AG20443 (cell line): ENCODE measurements at places on chromosomes 5 and 9.
A peak's percentile ranks its signal among the peaks of the same experiment; 100 is the strongest.

GRCh38 chr5:1208743-1209488, 7.5 kb downstream of the SLC6A19 start:
- DNase-seq = peak; percentile 76

DNA sequence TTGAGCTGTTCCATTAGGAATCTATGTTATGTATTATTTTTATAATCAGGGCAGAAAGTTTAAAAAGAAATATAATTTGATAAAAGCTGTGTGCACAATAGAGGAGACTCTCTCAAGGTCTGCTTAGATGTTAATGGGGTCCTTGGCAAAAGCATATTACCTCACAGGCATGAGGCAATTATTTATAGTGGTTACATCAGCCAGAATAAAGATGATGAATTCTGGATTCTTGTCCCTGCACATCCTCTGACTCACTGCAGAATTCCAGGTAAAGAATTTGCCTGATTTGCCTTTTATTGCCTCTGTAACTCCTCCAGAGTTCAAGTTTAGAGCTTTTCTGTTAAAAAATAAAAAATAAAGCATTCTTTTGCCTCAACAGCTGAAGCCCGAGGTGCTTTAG, 253.6 kb downstream of the MAST4 start:
- no peak for DNase-seq

DNA sequence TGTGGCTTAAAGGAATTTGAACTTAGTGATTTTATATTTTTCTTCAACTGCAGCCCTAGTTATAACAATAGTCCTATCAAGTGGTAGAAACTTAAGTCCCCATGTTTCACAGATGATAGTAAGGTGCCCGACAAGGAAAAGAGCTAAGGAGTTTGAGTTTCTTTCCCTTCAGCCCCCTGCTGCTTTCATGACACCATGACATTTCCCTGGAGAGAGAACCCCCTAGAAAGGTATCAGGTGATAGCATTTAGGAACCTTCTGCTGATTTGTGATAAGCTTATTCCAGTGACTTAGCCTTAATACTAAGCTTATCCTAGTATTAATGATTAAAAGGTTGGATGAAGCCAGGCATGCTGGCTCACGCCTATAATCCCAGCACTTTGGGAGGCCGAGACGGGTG, 623.8 kb upstream of the TYRP1 start:
- DNase-seq = no peak

- no peak for DNase-seq
Measured at GRCh38 chr5:180375291-180375690, 22.2 kb upstream of the GFPT2 start.

DNA sequence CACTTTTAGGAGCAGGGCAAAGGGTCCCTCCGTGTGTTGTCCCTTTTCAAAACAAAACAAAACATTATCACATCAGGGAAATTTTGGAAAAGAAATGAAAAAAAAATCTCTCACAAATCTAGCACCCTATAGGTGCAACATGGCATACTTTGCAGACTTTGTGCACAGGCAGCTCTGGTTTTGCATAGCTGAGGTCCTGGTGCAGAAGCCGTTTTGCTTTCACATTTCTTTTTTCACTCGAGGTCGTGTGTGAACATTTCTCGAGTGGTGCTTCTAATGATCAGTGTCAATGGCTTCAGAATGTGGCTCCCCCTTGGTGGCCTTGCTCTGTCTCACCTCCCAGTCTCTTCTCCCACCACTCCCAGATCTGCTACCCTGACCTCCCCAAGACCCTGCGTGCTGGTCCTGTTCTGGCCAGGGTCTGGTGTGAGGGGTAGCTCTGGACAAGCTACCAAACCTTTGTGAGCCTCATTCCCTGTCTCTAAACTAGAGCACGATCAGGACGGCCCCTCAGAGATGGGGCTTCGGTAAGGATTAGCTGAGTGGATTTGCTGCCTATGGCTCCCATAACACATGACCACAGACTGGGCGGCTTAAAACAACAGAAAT, 258.0 kb downstream of the NSG2 start:
- DNase-seq = peak; percentile 3

DNA sequence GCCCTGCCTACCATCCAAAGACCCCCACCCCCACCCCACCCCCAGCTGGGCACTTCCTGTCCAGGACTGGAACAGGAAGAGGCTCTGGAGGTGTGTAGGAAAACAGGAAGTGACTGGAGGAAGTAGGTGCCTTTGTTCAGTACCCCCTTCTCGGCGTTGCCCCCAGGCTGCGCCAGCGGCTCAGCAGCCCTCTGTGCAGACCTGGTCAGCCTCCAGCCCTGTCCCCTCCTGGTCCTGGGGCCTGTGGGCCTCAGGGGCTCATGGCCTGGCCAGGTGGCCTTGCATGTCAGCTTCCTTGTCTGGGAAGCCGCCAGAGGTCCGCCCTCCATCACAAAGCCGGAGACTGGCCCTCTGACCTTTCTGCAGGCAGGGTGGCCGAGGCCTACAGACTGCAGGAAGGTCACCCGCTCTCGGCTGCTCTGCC, 26.0 kb downstream of the FLT4 start:
- no peak for DNase-seq

DNA sequence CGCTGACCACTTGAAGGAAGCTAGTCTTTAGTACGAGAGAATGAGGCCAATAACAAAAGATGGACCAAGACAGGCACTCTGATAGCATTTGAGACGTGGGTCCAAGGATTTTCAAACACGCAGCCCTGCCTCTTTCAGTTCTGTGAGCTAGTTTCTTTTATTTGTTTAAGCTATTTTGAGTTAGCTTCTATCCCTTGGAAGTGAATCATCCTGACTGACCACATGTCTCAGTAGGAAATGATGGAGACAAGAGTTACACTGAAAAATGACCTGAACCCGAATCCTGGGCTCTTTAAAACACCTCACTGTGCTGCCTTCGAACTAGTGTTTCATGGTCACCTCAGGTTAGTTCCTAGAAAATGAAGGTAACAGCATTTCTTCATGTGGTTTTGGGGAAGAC, 9.9 kb downstream of the TEK start:
- peak; percentile 29 for DNase-seq

DNA sequence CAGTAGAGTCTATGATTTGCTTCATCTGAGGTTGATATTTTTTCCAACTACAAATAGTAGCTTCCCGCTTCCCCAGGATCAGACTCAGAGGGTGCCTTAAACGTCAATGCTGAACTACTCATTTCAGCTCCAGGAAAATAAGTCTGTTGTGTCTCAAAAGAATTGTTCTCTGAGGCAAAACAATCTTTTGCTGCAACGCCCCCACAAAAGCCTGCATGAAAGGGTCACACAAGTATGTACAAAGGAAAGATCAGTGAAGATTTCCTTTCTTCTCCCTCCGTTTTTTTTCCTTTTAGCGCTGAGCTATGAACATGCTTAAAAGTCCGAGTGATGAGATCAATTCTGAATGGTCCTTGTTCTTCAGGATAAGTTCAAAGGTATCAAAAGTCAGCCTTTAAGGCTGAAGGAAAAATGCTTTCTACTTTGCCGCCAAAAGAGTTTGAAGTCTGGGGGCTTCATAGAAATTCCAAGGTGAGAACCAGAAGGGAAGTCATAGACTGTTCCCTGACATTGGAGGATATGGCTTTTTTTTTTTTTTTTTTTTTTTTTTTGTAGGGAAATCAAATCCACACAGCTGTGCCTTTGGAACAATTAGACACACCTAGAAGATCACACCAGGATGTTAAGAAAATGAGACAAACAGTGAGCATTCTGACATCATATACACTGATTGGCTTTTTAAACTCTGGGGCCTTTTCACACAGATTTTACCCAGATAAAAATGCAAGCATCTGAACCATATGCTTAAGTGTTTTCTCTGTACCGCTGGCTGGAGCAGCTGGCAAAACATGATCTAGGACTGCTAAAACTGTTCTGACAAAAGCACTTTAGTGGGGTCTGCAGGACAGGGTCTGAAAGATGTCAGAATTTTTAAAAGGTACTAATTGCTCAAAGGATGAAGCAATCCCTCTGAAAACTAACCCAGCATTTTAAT, 329.3 kb downstream of the ENC1 start:
- DNase-seq = no peak

- DNase-seq = no peak
Measured at GRCh38 chr5:132295505-132296411, 1.6 kb downstream of the SLC22A4 start.

GRCh38 chr9:110619831-110620230, 40.3 kb upstream of the SVEP1 start:
- peak; percentile 40 for DNase-seq

DNA sequence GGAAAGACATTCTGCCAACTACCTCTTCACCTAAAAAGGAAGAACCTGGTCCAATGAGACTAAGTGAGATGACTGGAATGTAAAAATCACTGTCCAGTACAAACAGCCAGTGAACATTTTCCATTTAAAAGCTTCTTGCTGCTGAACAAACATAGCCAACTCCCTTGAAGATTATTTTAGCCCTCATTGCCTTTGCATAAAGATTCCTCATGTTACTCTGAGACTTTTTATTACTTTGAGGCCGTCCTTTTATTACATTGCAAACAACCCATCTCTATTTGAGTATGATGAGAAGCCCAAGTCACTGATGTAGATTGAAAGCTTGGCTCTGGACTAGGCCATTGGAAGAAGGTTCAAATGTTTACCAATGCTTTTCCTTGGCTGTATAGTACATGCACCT, 649.8 kb downstream of the CETN3 start:
- DNase-seq = no peak

GRCh38 chr5:137888863-137889759, at the start of gene PKD2L2:
Gene PKD2L2 (plus strand): TSS chr5:137889457. CDS start chr5:137889492, 35 bp downstream.
- peak; percentile 95 for DNase-seq

GRCh38 chr9:94800424-94801117, 74.1 kb downstream of the AOPEP start:
- DNase-seq = no peak

DNA sequence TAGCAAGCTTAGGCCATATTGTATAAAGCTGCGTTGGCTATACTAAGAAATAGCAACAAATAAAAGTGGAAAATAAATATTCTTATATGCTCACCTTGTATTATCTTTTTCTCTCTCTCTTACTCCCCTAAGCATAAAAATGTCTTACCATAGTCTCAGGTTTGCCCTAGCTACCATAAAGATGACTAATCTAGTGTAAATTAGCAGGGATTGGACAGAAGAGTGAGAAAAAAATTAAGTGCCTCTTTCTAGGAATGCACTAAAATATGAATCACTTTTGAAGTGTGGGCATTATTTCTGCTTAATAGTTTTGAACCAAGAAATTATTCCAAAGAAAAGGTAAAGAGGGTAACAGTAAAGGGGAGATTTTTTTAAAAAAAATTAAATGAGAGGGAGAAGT, 201.3 kb downstream of the HINT1 start:
- DNase-seq = no peak

- peak; percentile 11 for DNase-seq
Measured at GRCh38 chr5:97224112-97224750, 41.2 kb upstream of the RIOK2 start.

- DNase-seq = no peak
Measured at GRCh38 chr9:93467062-93467416, 13.7 kb upstream of the FAM120AOS start.

- no peak for DNase-seq
Measured at GRCh38 chr5:131993676-131994075, 17.8 kb downstream of the ACSL6 start.

DNA sequence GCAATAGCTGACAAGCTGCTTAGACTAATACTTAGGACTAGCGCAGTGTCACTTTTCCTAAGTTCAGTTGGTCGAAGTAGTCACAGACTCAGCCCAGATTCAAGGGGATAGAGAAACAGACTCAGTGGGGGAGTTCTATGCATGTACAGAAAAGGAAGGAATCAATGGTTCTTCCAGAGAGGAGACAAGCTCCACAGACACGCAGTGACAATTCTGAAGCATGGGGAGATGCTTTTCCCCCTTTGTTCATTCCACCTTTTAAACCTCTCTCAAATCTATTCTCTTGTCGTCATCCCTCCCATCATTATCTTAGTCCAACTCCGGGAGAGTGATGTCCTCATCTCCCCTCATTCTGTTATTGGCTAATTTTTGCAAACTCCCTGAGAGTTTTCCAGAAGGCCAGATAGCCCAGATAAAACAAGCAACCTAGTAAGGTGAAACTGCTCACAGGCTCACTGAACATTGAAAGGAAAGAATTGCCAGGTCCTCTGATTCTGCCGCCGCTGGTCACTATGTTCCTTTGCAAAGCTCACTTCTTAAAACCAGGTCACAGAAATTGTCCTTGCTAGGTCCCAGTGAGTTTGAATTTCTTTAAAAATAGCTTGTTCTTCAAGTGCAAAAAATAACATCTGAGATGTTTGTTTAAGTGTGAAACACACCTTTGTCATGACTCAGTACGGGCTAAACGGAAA, 13.4 kb upstream of the STRBP start:
- DNase-seq = no peak

GRCh38 chr5:69364414-69364813, 4.9 kb downstream of the AK6 start:
- peak; percentile 14 for DNase-seq

DNA sequence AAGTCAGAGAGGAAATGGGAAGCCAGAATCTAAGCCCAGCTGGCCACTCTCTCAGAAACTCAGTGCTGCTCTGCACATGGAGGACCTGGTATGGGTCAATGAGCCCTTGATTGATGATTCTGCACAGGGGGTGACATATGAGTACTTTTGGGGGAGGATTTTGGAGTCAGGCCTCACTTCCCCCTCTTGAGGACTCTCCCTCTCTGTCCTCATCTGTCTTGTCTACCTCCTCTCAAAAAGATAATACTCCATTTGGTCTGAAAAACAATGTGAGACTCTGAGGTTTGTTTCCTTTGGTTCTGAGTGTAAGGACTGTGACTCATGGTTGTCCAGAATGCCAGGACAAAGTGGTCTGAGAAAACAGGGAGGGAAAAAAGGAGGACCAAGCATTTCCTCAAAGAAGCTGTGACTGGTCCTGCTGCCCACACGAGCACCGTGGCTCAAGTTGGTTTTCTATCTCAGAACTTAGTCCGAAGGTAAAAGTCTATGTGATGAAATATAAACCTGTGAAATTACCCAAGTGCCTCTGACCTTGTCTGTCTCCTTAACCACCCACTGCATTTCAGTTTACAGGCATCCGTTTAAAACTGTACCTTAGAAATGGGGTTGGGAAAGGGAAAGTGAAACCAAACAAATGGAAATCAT, 11.1 kb downstream of the TTC39B start:
- DNase-seq = peak; percentile 74

DNA sequence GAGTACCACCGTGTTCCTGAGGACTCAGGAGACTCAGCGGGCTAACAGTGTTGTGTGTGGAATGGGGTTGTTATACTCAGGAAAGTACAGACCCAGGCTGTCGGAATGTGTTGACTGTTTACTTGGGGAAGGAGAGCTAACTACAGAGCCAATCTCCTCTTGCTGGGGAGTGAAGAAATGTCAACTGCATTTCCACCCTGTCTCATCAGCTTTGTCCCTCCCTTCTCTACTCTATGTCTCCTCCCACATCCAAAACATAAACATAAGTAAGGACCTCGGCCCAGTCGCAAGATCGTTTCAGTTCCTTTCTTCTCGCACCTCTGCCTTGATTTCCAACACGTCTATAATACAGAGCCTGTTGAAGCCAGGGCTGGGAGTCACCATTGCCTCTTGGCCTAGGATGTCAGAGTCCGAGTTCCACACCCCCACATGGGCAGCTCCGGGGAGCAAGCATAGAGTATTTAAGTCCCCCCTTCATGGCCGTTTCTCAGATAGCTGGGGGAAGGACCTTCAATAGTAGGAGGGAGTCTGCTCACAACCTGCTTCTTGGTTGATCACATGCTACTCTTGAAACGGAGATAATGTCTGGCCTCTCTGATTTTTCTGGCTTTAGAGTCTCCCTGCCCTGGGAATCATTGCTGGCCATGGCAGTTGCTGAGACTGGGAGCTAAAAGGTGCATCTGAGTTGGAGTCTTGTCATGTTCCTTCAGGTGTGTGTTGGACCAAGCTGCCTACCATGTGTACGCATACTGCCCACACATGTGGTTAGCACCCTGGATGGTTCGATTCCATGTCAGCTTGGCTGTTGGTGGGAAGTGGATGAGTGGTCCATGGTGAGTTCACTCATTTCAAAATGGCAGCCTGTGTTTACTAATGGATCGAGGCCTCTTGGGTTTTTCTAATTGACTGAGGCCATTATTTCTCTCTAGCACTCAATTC, 147.3 kb downstream of the MTX3 start:
- no peak for DNase-seq
